Neuronal stem cell (in vitro differentiated cells): ENCODE measurements at places on chromosomes 1 and 21.

DNA sequence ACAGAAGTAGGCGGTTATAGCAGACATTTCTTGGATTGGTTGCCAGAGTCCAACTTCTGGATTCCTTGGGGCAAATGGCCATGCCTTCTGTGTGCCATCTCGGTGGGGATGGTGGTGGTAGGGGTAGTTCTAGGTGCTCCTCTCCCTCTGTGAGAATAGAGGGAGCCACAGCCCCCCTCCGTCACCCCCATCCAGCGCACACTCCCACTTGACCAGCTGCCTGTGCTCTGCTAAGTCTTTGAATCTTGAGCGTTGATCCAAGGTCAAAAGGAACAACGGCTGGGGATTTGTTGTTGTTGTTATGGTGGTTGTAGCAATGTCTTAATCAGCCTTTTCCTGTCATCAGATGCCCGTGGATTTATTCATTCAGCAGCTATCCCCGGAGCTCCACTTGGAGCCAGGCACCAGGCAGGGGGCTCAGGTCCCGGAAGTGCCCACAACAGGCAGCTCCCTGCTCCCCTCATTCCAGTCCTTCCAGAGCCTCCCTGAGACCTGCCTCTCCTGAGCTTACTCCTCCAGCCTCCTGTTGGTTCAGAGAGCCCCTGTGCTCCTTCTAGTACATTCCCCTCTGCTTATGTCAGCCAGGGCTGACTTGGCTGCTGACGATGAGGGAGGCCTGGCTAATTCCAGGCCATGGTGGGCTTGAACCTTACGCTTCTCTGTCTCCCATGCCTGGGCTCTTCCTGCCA lies 146.6 kb upstream of the WNT4 start:
- H3K4me3 ChIP-seq = no peak overlapping the region
- no peak overlapping the region for H3K27ac ChIP-seq
- no peaks in the 10 kb centered on the region for H3K4me1 ChIP-seq
- no peak for DNase-seq
- no peaks in the 10 kb centered on the region for H3K36me3 ChIP-seq

DNA sequence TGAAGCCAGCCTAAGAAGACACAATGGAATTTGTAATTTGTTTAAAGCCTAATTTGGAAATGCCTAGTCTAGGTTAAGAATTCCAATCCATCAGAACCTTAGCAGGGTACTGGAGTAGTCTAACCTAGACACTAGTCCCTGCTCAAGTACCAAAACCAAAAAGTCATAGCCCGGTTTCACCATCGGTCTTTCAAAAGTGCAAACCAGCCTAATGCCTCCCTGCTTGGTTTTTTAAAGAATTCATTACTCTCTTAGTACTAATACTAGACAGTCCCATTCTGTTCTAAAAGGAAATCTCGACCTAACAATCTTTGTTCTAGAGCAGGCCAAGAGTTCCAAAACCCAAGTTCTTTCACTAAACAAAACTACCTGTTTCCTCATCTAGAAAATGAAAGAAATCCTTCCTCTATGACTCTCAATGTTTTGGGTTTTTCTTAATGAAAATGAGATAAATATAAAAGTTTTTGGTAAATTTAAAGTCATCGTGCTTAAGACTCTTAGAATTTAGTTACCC lies 2.6 kb downstream of the PUM1 start:
- no peak for DNase-seq
- H3K4me1 ChIP-seq = no peaks in the 10 kb centered on the region
- no peak overlapping the region for H3K27ac ChIP-seq

GRCh38 chr1:2335721-2336455 lies 55.5 kb downstream of the MORN1 start:
- no peaks in the 10 kb centered on the region for H3K36me3 ChIP-seq
- H3K27me3 ChIP-seq = no peaks in the 10 kb centered on the region
- no peak overlapping the region for H3K4me3 ChIP-seq
- DNase-seq = no peak

- peaks cover 9% of the 10 kb centered on the region for H3K4me1 ChIP-seq
- H3K27ac ChIP-seq = no peak overlapping the region
- H3K36me3 ChIP-seq = no peaks in the 10 kb centered on the region
- no peaks in the 10 kb centered on the region for H3K27me3 ChIP-seq
Observed at GRCh38 chr21:39645331-39645730, 32.6 kb downstream of the B3GALT5 start.

- no peaks in the 10 kb centered on the region for H3K4me1 ChIP-seq
- peaks cover 68% of the 10 kb centered on the region for H3K36me3 ChIP-seq
- no peak overlapping the region for H3K27ac ChIP-seq
Observed at GRCh38 chr1:19373211-19374082, 61.3 kb downstream of the SLC66A1 start.

GRCh38 chr1:24727501-24728216 lies 17.6 kb upstream of the CLIC4 start:
- H3K4me1 ChIP-seq = peaks cover 20% of the 10 kb centered on the region
- no peaks in the 10 kb centered on the region for H3K36me3 ChIP-seq
- no peak for DNase-seq
- no peak overlapping the region for H3K27ac ChIP-seq

GRCh38 chr1:26782521-26783212 lies 5.1 kb upstream of the PIGV start:
- peaks cover 34% of the 10 kb centered on the region for H3K36me3 ChIP-seq
- H3K27me3 ChIP-seq = no peaks in the 10 kb centered on the region
- DNase-seq = no peak
- H3K4me3 ChIP-seq = no peak overlapping the region
- H3K4me1 ChIP-seq = peaks cover 11% of the 10 kb centered on the region
- H3K27ac ChIP-seq = no peak overlapping the region

DNA sequence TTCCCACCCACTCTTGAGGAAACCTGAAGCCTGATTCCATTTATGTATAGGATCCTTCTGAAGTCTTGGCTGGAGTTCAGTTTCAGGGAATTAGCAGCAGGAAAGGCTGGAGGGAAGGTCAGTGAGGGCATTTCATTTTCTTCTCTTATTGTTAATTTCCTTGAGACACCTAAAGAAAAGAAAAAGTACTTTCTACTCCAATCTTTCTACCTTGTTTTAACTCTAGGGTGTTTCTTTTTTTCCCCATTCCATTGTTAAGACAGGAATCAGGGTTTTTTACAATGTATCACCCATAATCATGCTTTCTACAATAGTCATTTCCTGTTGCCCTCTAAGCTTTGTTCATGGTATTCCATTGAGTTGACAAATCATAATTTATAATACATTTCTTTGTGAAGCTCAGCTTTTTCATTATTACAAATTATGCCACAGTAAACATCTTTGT lies 27.4 kb downstream of the SNRPE start:
- H3K27ac ChIP-seq = no peak overlapping the region
- H3K27me3 ChIP-seq = no peaks in the 10 kb centered on the region
- no peaks in the 10 kb centered on the region for H3K4me1 ChIP-seq

GRCh38 chr1:93649231-93649630 lies 32.4 kb downstream of the BCAR3 start:
- peaks cover 61% of the 10 kb centered on the region for H3K36me3 ChIP-seq
- no peak for DNase-seq
- no peak overlapping the region for H3K27ac ChIP-seq

DNA sequence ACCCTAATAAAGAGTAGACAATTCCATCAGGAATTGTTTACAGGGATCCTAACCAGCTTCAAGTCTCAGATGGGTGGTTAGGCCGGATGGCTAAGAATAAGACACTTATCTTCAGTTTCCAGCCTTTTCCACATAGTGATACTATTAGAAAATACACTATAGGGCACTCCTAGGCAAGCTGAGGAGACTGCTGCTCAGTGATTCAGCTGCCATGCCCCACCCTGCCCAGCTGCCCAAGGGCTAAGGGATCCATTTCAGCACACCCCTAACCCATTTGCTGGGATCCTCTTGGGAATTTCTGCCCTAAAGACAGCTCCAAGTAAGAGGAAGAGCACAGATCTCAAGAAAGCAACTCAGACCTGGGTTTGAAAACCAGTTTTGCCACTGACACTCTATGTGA lies 31.9 kb downstream of the PLPP3 start:
- no peak overlapping the region for H3K27ac ChIP-seq
- no peaks in the 10 kb centered on the region for H3K27me3 ChIP-seq
- H3K4me3 ChIP-seq = no peak overlapping the region
- peaks cover 27% of the 10 kb centered on the region for H3K36me3 ChIP-seq

DNA sequence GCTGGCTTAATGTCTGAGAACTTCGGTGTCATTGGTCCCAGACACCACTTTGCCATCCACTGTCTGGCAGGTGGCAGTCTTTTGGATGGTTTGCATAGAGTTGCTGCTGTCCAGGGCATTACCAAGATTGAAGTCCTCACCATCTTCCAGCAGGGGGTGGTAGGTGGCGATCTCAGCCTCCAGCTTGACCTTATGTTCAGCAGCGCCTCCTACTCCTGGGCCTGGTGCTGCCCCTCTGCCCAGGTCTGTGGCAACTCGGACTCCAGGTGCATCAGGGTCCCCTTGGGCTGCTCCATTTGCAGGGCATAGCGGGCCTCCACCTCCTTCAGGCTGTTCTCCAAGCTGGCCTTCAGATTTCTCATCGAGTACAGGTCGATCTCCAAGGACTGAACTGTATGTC lies 573.3 kb upstream of the NCAM2 start:
- H3K36me3 ChIP-seq = no peaks in the 10 kb centered on the region
- DNase-seq = no peak
- no peaks in the 10 kb centered on the region for H3K4me1 ChIP-seq
- no peak overlapping the region for H3K4me3 ChIP-seq
- H3K27ac ChIP-seq = no peak overlapping the region

DNA sequence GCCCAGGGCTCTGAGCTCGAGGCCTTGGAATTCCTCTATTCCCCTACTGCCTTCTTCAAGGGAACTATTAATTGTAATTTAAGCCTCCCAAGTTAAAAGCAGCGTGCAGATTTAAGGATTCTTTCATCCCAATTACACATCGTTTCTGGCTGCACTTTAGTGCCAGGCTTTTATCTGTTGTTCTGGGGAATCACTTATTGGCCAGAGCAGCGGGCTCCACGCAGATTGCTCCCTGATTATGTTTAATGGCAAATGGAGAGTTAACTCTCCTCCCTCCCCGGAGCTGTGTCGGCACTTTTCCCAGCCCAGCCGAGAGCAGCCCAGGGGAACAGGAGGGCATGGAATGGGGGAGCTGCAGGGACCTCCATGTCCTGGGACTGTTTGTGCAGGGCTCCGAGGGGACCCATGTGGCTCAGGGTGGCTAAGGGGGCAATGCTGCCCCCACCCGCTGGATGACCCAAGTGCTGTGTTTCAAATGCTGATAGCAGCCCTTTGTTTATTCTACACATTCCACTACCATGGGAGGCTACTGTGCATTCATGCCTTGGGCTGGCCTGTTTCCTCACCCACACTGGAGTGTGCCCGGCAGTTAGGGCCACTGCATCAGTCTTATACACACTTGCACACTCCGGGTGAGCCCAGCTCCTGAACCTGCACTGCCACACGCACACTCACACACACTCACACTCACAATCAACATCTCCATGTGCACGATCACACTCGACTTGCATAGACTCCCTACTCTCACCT lies 93.3 kb upstream of the POU3F1 start:
- peaks cover 2% of the 10 kb centered on the region for H3K27me3 ChIP-seq
- peaks cover 41% of the 10 kb centered on the region for H3K4me1 ChIP-seq
- no peak for DNase-seq
- no peak overlapping the region for H3K27ac ChIP-seq
- H3K36me3 ChIP-seq = no peaks in the 10 kb centered on the region

- no peaks in the 10 kb centered on the region for H3K4me1 ChIP-seq
- no peak for DNase-seq
- no peaks in the 10 kb centered on the region for H3K27me3 ChIP-seq
- no peak overlapping the region for H3K4me3 ChIP-seq
Observed at GRCh38 chr1:237799762-237800474, 90.8 kb downstream of the ZP4 start.

DNA sequence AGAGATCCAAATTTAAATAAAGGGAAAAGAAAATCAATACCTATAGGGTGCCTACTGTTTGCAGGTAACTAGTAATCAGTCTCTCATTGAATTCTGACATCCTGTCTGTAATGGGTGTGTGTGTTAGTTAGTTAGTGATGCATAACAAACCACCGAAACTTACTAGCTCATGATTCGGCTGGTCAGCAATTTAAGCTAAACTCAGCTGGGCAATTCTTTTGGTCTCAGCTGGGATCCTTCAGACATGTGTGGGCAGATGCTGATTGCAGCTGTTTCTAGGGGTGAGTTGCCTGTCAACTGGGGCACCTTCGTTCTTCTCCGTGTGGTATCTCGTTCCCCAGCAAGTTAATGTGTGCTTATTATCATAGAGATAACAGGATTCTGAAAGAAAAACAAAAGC lies 40.2 kb upstream of the ZNF124 start:
- peaks cover 14% of the 10 kb centered on the region for H3K27me3 ChIP-seq
- H3K36me3 ChIP-seq = peaks cover 2% of the 10 kb centered on the region
- no peak for DNase-seq
- H3K4me3 ChIP-seq = no peak overlapping the region
- H3K4me1 ChIP-seq = no peaks in the 10 kb centered on the region

DNA sequence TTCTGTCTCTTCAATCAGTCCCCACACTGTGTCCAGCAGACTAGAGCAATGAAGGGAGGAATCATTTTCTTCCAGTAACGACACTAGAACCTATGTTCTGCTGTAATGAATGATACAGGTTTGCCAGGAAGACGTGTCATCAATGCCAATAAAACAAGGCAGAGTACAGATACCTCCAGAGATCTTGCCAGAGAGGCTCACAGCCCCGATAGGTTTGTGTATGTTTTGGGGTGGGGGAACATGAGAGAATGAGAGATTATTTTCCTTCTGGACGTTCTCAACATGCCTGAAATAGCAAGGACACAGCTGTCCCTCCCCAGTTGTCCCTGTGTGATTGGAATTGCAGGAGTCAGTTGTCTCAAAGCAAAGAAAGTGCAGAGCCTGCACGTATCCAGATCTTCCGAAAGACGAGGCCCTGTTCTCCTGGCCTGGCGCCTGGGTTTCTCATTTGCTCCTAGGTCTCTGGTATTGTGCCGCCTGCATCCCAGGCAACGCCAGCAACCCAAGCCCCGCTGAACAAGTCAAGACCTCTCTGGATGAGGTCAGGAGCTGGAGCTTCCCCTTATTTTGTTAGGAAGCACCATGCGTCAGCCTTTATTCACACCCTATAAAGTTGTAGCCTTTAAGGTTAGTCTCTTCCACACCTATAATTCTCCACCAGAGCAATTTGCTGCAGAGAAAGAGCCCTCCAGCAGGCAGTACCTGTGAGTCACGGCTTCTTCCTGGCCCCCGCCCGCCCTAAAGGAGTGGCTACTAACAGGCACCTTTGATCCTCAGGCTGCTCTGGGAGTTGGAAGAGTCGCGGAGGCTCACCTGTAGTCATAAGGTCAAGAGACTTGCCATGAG lies 130.5 kb downstream of the TOMM20 start:
- no peak overlapping the region for H3K27ac ChIP-seq
- no peaks in the 10 kb centered on the region for H3K27me3 ChIP-seq
- H3K36me3 ChIP-seq = no peaks in the 10 kb centered on the region
- DNase-seq = no peak
- H3K4me3 ChIP-seq = no peak overlapping the region

- H3K4me3 ChIP-seq = no peak overlapping the region
- no peaks in the 10 kb centered on the region for H3K27me3 ChIP-seq
- H3K36me3 ChIP-seq = no peaks in the 10 kb centered on the region
- no peaks in the 10 kb centered on the region for H3K4me1 ChIP-seq
Observed at GRCh38 chr1:30675761-30676160, 47.6 kb downstream of the MATN1 start.

DNA sequence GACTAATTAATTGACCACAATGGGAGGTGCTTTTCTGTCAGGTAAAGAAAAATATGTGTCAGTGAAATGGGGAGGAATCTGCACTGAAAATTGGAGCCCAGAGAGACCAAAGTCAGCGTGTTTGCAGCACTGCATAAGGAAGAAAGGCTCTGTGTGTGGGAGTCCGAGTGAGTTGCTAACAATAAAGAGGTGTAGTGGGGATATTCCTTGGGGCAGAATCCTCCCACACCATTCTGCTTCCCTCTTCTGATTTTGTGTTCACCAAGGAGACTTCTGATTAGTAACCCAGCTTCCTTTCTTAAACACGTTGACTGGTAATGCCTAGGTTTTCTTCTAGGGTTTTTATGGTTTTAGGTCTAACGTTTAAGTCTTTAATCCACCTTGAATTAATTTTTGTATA lies 240.5 kb downstream of the RPS6KC1 start:
- H3K36me3 ChIP-seq = no peaks in the 10 kb centered on the region
- no peaks in the 10 kb centered on the region for H3K4me1 ChIP-seq
- H3K27me3 ChIP-seq = no peaks in the 10 kb centered on the region
- DNase-seq = no peak
